ENCODE measurements at places on chromosomes 1 and 21. TPM values are rescaled to one million over a fixed set of nuclear protein-coding genes. Genes with fewer than 3 reads are reported as not detected.

The MCOLN2 gene
- 1.9 TPM for total RNA-seq

The KPRP gene
- not detected for total RNA-seq

The TRIM58 gene
- total RNA-seq = not detected

The C1orf87 gene
- total RNA-seq = not detected

The NPPA gene
- total RNA-seq = not detected

The BCL2L15 gene
- total RNA-seq = 0.94 TPM
